Thoracic aorta (tissue), 2 donors: ENCODE measurements at places on chromosomes 2 and 18.

- no peak for DNase-seq
These were observed 13.1 kb downstream of the CFLAR start for GRCh38 chr2:201128933-201129505.

- DNase-seq = no peak
These were observed 88.7 kb downstream of the HDAC4 start for GRCh38 chr2:239312081-239312511.

DNA sequence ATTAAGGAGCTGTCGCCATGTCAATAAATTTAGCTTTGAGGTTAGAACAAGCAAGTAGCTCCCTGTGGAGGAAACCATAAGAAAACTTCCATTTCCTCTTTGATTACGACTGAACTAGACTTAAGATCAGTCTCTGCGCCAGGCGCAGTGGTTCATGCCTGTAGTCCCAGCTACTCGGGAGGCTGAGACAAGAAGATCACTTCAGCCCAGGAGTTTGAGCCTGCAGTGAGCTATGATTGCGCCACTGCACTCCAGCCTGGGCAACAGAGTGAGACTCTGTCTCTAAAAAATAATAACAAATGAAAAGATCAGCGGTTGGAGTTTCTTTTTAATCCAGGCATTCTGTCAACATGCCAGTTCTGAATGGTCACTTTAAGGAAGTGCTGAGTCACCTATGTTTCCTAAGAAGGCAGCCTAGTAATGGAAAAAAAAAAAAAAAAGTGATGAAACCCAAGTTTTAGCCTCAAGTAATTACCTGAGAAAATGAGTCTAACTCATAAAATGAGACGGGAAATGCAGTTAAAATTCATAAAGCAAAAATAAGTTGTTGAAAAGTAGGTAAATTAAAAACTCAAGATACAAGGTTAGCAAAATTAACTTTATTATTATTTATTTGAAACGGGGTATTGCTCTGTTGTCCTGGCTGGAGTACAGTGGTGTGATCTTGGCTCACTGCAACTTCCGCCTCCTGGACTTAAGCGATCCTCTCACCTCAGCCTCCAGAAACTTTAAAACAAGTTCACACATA is 10.2 kb downstream of the C18orf32 start:
- DNase-seq = no peak

DNA sequence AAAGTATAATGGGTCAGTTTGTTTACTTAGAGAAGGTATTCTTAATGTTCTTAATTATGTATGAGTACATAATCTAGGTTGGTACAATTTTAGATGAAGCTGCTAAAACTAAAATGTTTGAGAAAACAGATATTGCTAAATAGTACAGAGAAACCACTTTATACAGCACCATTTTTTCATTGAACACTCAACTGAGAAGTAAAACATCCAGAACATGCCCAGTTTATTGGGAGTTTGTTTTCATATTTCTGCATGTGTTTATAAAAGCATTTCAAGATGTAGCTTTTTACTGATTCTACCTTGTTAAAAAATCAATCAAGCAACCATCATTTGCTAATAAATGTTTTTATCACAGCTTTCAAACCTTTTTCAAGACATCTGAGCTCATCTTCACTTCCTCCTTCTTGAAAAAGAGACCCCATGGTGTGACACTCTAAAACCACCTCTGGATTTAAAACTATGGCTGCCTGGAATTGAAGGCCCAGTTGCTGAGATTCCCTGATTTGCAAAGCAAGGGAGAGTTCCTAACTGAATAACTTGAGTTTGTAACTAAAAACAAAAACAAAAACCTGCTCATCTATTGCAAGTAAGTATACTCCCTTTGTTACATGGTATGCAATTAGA is 585.9 kb downstream of the ZEB2 start:
- no peak for DNase-seq

GRCh38 chr2:147405651-147406050 is 439.2 kb upstream of the ACVR2A start:
- DNase-seq = no peak

DNA sequence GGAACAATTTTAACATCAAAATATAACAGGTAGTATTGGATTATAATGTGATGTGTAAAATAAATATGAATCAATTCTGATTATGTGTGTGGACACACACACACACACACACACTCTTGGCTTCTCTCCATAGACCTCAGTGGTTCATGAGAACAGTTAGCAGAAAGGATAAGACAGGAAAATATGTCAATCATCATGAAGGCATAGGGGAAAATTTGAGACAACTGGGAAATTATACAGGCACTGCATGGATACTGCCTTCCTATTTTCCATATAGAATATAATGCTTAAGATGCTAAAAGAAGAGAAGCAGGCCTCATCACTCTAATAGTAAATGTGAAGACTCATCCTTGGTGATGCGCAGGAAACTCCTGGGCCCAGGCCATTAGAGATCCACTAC is 884.5 kb downstream of the SUCLG1 start:
- DNase-seq = no peak

DNA sequence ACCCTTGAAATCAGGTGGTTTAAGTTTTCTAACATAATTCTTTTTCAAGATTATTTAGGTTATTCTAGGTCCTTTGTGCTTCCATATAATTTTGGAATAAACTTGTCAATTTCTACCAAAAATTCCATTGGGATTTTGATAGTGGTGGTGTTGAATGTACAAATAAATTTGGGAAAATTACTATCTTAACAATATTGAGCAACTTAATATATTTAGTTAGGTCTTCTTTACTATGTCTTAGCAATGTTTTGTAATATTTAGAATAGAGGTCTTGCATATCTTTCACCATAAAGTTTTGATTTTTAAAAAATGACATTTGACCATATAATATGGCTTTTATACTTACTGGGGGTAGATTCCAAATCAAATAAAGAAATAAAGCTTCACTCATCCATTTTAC is 34.0 kb upstream of the CTIF start:
- DNase-seq = no peak

GRCh38 chr18:69787825-69788547 is 159.7 kb downstream of the CD226 start:
- DNase-seq = no peak
